RCC 7860 (cell line): ENCODE measurements at places on chromosomes 1 and 21.

DNA sequence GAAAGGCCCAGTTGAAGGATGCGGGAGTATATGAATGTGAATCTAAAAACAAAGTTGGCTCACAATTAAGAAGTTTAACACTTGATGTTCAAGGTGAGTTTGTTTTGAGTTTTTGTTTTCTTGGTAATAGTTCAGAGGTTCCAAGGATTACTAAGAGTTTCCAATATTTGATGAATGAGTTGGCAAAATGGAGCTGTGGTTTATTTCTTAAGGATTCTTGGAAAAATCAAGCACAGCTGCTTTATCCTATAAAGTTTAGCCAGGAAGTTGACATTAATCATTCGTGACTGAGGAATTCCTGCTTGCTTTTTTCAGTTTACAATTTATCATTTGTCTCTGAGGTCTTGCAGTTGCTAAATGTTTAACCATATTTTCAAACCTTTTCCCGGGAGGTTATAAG is 15.1 kb downstream of the VCAM1 start:
- peak; percentile 87 for DNase-seq

- DNase-seq: no peak
These were observed 51.4 kb downstream of the LEPR start for GRCh38 chr1:65471861-65472332.

- DNase-seq: no peak
These were observed 1.1 kb downstream of the PERM1 start for GRCh38 chr1:980602-981395.

DNA sequence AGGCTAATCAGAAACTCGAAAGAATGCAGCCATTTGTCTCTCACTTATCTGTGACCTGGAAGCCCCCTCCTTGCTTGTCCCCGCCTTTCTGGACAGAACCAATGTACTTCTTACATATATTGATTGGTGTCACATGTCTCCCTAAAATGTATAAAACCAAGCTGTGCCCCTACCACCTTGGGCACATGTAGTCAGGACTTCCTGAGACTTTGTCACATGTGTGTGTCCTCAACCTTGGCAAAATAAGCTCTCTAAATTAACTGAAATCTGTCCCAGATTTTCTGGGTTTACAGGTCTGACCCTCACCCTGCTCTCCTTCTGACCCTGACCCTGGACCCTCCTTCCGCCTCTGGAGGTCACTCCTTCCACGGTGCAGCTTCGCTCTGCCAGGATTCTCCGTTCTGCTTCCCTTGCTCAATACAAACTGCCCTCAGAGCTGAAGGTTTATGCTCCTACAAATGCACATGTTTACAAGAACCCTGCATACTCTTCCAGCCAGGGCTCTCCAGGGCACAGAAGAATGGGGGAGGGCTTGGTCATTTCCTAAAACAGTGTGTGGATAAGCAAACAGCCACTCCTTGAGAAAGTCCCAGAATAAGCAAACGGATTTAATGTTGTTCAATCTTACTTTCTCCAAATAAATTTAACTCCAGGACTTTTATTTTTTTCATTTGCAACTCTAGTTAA is 160.5 kb downstream of the ACTL8 start:
- DNase-seq: no peak

- DNase-seq: no peak
These were observed 11.3 kb downstream of the CDA start for GRCh38 chr1:20600156-20600555.

DNA sequence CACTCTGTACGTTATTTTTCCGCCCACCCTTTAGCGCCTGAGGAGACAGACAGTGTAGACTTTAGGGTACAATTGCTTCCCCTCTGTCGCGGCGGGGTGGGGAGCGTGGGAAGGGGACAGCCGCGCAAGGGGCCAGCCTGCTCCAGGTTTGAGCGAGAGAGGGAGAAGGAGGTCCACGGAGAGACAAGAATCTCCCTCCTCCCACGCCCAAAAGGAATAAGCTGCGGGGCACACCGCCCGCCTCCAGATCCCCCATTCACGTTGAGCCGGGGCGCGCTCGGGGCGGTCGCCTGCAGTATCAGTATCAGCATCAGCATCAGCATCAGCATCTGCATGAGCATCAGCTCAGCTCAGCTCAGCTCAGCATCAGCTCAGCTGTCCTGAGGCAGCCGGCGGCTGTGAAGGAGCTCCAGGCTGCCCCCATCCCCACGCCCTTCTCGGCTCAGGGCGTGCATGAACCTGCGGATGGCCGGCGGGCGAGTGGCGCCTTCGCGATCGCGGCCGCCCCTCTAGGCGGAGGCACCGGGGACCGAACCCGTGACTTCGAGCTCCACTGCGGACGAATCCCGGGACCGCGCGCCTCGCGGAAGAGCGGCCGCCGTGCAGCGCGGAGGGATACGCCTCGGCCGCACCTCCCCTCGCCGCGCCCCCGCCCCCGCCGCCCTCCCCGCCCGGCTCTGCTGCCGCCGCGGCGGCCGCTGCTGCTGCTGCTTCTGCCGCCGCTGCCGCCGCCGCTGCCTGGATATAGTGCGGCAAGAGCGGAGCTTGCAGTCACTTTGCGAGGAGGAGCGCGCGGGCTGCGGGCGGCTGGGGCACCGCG is at the start of gene NCAM2:
Gene NCAM2 (plus strand): TSS at position 774 of the 820 bp plus-strand sequence.
- no peak for DNase-seq
